Activated T-cell treated with anti-CD3 and anti-CD28 coated beads for 4 hours (primary cell): ENCODE measurements at places on chromosomes 6 and 20.

DNA sequence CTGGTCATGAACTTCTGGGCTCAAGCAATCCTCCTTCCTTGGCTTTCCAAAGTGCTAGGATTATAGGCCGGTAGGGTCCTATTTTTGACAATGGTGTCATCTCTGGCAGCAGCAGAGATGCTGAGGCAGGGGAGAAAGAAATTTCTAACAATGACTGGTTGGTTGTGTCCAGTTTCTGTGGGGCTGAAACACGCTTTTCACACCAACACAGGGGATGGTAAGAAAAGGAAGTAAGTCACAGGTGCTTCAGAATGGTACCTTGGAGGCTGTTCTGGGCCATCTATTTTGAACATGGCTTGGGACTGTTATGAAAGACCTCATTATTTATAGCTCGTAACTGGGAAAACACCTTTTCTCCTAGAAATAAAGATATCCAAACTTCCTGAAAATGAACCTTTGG, 72.6 kb downstream of the GJA10 start:
- no peak for DNase-seq

DNA sequence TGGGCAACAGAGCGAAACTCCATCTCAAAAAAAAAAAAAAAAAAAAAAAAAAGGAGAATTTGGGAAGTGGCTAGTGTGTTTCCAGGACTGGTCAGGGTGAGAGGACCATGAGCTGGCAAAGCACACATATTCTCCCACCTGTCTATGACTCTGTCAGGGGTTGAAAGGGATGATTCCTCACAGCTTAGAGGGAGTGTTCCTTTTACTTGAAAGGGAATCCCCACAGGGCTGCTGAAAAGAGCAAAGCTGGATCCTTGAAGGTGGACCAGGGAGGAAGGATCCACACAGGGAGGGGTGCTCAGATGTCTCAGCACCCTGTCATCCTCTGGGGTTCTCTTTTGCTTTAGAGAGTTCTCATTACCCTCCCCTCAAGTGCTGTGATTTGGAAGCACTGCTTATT, 13.2 kb downstream of the MRAP2 start:
- DNase-seq: no peak

DNA sequence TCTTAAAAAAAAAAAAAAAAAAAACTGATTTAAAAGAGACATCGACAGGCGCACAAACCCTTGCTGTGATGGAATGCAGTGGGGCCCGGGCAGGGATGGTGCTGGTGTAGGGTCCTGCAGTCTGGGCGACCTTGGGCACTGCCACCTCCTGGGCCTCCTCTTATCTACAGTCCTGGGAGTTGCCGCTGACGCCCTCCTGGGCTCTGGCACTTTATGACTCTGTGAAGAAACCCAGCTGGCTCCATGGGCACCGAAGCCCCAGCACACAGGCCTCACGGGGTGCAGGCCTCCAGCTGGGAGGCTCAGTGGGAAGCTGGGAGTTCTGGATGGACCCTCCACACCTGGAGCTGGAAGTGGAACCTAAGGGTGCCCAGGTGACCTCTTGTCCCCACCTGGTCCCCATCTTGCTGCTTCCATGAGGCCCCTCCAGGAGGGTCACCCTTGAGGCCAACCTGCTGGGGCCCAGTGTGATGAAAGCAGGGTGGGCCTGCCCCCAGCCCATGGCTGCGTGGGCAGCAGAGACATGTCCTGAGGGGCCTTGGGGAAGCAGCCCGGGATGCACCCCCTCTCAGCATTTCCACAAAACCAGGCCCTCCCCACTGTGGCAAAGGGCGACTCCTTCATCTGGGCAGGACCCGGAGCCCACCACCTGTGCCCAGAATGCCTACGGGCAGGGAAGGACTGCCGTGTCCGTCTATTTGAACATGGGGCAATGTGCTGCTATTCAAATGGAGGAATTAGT, 104.9 kb downstream of the ASXL1 start:
- DNase-seq: no peak

GRCh38 chr6:99349171-99350141, at the start of gene FAXC:
Gene FAXC, minus strand, starts transcription at chr6:99349674. Its CDS starts 302 bp downstream, at chr6:99349372.
- no peak for DNase-seq

DNA sequence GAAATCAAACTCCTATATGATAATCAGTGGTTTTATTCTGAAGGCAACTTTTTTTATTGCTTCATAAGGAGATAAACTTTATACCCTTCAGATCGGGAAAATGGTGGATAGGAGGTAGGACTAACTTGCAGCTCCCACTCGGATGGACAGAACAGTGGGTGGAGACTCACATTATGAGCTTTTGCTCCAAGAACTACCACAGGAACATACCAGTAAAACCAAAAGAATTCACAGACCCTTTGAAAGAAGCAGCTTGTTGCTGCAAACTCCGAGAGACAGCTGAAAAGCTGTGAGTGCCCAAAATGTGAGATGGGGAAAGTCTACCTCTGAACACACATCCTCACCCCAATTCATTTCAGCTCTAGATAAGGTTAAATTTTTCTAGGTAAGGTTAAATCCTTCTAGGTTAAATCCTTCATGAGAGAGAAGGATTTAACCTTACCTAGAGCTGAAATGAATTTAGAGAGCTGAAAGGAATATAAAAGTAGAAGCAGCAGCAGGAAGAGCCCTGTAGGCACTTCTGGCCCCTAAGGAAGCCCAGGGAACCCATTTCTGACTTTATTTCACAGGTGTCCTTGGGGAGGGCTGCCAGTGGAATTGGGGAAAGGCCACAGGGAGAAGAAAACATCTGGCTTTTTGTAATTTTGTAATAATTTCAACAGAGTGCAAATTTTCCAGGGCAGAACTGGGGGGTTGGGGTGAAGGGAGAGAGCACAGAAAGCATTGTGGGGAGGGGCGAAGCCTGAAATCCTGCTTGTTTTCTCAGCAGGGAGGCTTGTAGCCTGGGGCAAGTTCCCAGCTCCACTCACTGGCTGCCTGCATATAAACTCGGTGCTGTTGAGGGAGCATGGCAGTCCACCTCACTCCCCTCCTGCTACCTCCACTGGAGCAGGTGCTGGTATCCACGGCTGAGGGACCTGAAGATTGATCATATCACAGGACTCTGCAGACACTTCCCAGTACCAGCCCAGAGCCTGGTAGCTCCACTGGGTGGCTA, 65.9 kb upstream of the HCRTR2 start:
- no peak for DNase-seq

DNA sequence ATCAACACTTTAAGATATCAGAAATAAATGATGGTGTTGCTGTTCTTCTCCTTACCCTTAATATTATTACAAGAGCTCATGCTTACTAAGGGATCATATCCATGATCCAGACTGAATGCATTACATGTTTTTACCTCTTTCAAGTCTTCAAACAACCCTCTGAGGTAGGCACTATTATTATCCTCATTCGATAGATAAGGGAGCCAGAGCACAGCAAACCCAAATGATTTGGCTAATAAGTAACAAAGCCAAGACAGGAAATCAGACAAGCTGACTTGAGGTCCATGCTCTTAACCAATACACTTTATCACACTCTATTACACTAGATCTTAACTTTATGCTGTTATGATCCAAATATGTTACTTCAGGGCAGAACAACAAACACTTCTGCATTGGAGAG, 145.9 kb downstream of the RALGAPA2 start:
- no peak for DNase-seq

- DNase-seq: no peak
Observed at GRCh38 chr20:9262653-9263194, 193.8 kb downstream of the PLCB4 start.

GRCh38 chr20:24361541-24361940, 107.9 kb upstream of the SYNDIG1 start:
- DNase-seq: no peak

DNA sequence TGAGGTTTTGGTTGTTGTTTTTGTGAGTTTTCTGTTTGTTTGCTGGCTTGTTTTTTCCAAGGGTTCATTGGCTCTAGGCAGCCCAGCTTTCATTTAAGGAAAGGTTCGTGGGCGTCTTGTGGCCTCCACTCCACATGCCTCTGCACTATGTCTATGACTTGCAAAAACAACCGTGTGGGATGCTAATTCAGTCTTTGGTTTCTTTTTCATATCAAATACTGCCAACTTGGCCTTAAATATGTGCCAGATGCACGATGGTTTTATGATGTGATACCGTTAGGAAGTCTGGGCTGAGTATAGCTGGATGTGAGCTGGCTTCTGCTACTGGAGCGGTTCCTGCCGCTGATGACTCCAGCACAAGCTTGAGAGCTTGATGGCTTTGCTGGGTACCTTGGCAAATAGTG, 96.3 kb downstream of the BMP2 start:
- no peak for DNase-seq

- DNase-seq: no peak
Observed at GRCh38 chr6:95084867-95085266, 492.5 kb upstream of the MANEA start.

DNA sequence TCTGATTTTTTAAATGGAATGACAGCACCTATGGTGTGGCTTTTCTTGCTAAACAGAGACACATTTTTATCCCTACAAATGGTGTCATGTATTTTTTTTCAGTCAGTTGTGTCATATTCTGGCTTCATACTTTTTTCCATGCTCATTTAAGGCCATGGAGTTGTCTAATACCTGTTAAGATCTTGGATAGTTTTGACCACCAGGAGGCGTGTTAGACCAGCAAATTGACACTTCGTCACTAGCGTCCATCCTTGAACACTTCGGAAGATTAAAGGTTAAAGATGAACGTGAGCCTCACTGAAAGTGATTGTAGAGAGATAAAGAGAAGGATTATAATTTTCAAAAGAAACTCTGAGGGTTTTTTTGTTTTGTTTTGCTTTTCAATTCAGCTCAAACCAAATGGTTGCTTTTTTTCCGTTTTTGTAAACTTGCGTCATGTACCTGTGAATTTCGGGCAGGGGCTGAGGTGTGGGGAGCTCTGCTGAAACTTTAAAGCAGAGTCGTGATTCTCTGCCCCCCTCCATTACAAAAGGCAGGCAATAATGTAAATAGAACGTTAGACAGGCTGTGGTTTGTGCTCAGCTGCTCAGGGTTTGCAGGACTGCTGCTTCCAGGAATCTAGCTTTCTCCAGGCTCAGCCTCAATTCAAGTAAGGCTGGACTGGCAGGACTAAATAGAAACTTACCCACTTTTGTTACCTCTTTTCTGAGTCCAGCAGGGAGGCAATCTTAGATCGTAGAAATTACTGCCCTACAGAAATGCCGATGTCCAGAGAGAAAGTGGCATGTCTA, 245.1 kb downstream of the FOXA2 start:
- DNase-seq: no peak

DNA sequence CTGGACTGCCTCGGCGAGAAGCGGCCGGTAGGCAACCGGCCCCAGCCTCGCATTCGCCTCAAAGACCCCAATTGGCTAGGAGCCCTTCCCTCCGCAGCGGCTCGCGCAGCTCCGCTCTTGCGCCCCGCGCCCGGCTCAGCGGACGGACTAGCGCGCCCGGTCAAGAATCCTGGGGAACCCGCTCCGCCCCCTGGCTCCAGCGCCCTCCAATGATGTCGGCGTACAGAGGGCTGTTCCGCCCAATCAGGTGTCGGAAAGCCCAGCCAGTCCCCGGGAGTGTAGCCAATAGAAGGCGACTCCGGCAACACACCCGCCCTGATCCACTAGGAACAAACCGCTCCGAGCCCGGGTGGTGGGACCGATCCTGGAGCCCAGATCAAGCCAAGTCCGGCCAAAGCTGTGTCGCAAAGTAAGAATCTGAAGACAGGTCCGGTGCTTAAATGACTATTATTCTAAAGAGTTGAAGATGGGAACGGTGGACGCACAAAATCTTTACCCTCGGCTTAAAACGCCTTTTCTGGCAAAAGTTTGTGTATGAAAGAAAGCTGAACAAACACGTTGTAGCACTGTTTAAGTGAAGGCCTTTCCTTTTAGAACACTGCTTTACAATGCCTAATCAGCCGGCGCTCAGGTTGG, 132.2 kb downstream of the OGFRL1 start:
- no peak for DNase-seq

GRCh38 chr6:133889557-133890403, 867 bp downstream of the TCF21 start:
- no peak for DNase-seq

DNA sequence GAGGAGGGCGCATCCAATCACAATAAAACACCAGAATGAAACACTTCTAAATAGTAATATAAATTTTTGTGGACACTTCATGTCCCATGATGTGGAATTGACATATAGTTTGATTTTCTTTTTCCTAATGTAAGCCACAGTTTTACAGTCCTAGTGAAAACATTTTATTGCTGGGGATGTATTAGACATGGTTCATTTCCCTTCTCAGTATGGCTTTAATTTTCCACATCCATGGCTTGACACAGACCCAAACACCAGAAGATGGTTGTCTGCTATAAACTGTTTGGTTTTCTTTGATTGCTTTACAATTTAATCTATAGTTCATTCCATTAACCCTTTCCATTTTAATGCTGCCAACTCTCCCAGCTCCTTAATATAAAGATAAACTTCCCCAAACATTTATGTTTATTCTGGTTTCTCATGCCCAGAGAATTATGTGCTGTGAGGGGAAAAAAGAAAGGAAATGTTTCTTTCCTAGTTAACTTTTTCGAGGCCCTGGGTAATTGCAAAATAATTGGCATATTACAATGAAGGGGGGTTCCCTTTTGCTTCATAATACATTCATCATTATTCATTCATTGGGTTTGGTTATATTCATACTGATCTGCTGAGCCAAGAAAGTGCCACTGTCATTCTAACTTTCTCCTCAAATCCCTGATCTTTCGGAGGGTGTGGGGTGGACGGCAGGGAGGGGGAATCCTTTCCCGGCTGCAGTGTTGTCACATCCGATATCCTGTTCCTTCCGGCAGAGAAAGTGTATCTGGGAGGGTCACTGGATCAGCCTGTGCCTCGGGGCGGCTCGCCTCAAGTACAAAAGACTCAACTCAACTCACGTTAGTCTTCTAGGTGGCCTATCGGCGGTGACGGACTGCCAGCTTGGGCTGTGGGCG, 127.6 kb upstream of the TFAP2D start:
- no peak for DNase-seq

- no peak for DNase-seq
Observed at GRCh38 chr20:37111926-37112455, 16.2 kb upstream of the RBL1 start.

DNA sequence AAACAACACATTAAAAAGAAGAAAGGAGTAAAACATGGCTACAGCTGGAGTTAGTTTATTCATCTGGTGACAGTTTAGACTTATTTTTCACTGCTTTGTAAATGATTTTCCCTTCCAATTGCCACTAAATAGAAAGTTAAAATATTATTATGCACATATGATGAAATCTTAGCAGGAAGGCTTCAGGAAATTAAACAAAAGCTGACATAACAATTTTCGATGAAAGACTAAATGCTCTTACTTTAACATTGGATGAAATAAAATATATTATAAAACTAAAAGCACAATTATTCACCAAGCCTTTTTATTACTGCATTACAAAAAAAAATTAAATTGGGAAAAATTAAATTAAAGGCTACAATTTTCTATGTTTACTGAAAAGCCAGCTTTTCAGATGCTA, 158.0 kb downstream of the MMUT start:
- DNase-seq: no peak
